ENCODE measurements at places on chromosomes 12 and 14.
A peak's percentile ranks its signal among the peaks of the same experiment; 100 is the strongest.

DNA sequence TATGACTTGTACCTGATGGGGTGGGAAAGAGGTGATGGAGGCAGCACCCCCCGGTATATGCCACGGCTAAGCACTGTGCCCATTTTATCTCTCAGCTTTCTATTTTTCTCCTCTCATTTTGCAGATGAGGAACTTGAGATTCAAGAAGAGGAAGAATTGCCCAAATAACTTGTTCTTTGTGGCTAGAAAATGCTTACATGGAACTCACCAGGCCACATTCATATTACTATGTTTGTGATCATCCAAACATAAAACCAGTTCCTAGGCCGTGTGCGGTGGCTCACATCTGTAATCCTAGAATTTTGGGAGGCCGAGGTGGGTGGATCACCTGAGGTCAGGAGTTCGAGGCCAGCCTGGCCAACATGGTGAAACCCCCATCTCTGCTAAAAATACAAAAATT is 14.5 kb upstream of the PSMD9 start:
- DNase-seq: no peak

DNA sequence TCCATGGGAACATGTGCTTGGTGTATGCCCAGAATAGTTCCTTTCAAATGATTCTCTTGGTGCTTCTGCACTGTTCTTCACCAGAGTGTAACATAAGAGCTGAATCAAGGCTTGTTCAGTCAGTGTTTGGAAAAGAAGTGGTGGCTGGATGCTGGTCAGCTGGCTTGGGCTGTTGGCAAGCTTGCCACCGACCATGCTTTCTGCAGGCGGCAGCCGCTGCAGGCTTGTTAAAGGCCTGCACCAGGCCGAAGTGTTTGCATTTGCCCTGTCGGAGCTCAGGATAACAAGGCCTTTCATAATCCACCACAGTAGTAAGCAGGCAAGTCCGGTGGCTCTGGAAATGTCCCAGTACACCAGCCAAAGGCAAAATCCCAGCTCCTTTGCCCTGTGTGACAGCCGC is 26.9 kb downstream of the DAAM1 start:
- no peak for DNase-seq

GRCh38 chr14:93337143-93337753 is 4.4 kb upstream of the BTBD7 start:
- DNase-seq: no peak

DNA sequence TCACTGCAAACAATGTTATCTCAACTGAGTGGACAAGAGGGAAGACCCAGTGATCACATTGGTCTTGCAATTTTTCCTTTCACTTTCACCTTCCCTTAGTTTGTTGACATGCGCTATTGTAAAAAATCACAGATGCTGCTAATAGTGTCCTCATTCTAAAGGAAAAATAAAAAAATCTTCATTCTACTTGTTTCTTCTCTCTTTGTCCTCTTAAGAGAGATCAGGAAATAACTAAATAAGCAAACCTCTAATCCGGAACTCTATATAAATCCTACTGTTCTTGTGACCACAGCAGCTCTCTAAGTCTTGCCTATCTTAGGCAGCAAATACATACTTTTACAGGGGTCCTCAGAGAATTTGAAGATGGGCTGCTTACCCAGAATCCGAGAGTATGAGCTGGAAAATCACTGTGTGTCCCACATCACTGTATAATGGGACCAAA is 257.7 kb downstream of the NAV3 start:
- no peak for DNase-seq

GRCh38 chr14:73696466-73697400 is 17.5 kb downstream of the PNMA1 start:
- DNase-seq: peak; percentile 84

DNA sequence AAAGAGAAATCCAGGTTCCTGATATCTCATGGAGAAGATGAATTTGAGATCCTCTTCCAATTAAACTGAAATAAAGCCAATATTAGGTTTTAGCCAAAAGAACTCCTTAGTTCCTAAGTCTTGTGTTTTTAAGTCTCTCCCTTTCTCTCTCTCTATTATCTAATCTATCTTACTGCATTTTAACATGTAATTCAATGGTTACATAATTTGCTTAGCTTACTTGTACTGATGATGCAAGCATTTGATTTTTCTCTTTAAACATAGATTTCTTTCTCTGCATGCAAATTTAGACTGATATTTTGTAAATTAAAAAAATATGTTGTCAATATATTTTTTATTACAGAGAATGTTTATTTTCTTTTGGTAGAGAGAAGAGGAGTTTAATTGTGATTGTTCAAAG is 78.2 kb downstream of the MIPOL1 start:
- no peak for DNase-seq

- DNase-seq: peak; percentile 13
Observed at GRCh38 chr12:59087077-59087673, 166.9 kb upstream of the LRIG3 start.
